ENCODE measurements at places on chromosomes 7 and 10.

DNA sequence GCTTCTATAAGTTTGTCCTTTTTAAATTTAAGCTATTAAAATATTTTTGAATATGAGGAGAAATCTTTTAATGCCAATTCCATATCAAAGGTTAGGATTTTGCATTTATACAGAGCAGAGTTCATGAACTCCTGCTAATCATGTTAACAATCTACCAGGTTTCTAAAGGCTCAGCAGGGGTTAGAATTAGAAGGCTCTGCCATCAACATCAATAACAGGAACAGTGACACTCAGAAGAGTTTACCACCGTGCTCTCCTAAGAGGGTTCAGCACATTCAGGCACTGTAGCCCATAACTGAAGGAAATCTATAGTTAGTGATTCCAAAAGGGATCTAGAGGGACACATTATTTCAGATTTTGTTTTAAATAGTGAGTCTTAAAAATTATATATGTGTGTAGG is 100.1 kb downstream of the HOXA1 start:
- no peak for DNase-seq

DNA sequence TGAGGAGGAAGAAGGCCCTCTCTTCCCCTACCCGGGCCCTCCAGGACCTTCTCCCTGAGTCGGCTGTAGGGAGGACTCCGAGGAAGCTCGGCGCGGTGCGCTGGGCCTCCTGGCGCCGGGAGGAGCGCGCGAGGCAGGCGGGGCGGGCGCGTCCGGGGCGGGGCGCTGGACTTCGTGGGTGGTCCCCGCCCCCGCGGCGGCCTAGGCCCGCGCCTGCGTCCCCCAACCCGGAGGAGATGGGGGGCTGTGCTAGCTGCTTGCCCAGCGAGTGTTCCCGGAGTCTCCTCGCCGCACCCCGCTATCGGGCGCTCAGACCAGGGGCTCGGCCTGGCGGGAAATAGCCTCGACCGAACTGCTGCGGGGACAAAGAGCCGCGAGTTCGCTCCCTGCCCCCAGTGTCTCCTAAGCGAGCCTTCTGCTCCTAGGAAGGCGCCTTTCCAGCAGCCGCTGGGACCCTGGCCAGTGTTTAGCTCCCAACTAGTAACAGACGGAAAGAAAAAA is 19.2 kb upstream of the SMO start:
- DNase-seq: no peak

GRCh38 chr7:92813390-92814024 is 22.9 kb downstream of the CDK6 start:
- peak; percentile 100 for DNase-seq

DNA sequence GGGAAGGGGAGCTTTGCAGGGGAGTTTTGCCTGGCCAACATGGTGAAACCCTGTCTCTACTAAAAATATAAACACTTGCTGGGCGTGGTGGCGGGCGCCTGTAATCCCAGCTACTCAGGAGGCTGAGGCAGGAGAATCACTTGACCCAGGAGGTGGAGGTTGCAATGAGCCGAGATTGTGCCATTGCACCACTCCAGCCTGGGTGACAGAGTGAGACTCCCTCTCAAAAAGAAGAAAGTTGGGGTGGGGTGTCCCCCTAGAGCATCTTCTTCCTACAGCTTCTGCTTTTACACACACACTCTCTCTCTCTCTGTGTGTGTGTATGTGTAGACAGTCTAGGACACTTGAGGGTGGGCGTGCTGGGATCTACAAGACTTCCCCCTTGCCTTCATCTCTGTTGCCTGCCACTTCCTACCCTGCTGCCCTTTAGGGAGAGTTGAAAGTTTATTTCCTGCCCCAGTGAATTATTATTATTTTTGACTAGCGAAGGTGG is 21.7 kb downstream of the PLAU start:
- DNase-seq: no peak
